ENCODE measurements at places on chromosomes 16 and 17. TPM values are rescaled to one million over a fixed set of nuclear protein-coding genes. Genes with fewer than 3 reads are reported as not detected.
A peak's percentile ranks its signal among the peaks of the same experiment; 100 is the strongest.

DNA sequence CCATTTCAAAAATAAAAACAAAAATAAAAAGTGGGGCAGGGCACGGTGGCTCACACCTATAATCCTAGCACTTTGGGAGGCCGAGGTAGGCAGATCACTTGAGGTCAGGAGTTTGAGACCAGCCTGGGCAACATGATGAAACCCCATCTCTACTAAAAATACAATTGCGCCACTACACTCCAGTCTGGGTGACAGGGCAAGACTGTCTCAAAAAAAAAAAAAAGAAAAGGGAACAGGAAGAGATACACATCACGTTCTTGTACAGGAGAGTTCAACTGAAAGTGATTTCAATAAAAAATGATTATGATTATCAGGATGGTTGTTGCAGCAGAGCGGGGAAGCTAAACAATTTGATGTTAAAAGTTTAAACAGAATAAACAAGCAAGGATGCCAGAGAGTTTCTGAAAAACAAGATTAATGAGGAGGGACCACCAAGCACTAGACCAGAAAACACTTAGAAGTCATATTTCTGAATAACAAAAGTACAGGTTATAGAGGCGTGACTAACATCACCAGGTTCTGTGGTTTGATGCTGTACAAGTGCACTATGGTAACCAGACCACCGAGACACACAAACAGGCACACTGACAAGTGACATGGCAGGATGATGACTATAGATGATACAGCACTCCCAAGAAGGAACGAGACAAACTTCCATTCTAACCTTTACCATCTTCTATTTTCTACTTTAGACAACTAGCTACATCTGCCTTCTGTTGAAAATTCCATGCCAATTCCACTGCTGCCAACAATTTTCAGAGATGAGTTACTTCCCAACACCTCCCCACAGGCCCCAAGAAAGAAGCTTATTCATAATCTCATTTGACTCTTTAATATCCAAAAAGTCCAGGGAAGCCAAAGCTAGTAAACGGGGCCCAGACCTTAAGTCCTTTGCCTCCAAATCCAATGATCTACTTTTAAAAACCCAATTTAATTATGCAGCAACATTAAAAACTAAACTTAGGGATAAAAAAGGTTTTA is 11.8 kb downstream of the DNAJA2 start:
- H3K4me1 ChIP-seq: peaks cover 17% of the 10 kb centered on the region
- peak overlapping the region; percentile 24 for H3K4me3 ChIP-seq
- no peaks in the 10 kb centered on the region for H3K27me3 ChIP-seq
- H3K27ac ChIP-seq: peak overlapping the region; percentile 52

DNA sequence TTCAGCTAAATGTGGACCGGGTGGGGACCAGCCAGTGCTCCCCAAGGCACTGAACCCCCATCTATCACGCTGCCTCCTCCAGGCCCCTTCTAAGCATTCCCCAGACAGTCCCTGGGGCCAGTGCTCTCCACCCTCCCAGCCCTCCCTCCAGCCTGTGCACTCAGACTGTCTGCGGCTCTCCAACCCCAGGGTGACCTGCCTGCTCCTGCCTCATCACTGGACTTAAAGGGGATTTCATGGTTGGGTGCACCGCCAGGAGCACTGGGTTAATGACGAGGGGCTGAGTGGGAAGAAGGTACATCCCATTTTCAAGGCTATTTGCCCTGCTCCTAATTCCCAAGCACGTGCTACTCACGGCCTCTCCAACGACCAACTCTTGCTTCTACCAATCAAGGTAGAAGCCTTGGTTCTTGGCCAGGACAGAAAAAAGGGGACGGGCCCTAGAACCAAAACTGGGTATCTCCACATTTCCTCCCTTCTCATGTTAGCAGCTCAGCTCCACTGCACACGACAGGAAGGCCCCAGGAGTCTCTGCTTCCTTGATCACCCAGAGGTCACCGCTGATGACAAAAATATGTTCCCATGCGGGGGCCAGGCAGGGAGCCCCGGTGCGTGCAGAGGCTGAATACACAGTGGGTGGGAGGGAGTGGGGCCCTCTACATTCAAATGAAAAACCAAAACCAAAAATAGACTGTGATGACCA is 3.5 kb upstream of the ABR start:
- H3K27ac ChIP-seq: no peak overlapping the region
- no peaks in the 10 kb centered on the region for H3K36me3 ChIP-seq
- peaks cover 17% of the 10 kb centered on the region for H3K27me3 ChIP-seq
- no peak for DNase-seq
- H3K4me3 ChIP-seq: no peak overlapping the region

SPEM1 gene
- total RNA-seq: not detected

DNA sequence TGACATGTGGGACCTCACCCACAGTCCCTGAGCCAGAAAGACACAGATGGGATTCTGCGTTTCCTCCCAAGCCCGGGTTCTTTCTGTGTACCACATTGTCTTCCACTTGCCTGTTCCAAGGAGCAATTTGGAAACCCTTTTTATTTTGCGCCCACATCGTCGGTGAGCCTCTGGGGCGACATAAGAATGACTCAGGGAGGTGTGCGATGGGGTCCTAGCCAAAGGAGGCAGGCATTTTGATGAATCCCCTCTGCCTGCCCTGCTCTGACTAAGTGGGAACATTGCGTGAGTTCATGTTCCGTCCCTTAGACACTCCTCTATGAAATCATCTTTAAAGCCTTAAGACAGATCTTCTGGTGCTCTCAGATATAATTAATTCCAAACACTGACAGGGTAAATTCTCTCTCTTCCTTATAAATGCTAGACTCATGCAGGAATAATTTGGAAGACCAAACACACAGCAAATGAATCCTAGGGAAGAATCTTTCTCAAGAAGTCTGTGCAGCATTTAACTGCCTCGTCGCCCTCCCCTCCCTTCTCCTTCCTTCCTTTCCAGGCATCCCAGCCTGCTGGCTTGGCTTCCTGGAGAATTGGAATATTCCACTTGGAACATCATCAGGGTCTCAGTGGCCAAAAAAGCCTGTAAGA is 52.7 kb upstream of the FOXF1 start:
- no peak for DNase-seq
- no peak overlapping the region for H3K27ac ChIP-seq
- H3K27me3 ChIP-seq: peaks cover 8% of the 10 kb centered on the region
- H3K4me3 ChIP-seq: no peak overlapping the region

DNA sequence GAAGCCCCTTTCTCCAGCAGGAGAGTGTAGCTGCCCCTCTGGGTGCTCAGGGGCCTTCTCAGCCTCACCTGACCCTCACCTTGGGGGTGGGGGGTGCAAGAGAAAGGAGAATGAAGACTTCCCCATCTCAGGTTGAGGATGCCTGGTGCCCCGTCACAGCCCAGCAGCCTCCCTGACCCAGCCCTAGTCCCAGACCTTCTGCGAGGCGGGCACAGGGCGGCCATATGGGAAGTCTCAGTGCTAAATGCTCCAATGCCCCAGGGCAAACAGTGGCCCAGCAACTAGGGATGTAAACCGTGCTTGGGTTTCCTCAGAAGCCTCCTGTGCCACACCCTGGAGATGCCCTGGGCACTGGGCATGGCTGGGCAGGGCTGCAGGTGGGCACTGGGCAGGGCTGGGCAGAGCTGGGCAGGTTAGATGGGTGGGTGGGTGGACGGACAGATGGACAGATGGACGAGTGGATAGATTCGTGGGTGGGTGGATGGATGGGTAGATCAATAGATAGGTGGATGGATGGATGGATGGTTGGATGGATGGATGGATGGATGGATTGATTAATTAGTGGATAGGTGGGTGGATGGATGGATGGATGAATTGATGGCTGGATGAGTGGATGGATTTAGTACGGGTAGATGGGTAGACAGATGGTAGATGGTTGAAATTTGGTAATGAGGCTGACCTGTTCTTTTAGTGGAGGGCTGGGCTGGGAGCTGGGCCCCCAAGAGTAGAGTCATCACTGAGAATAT is 16.8 kb downstream of the TPSD1 start:
- DNase-seq: no peak
- H3K36me3 ChIP-seq: no peaks in the 10 kb centered on the region
- no peak overlapping the region for H3K27ac ChIP-seq
- H3K4me1 ChIP-seq: no peaks in the 10 kb centered on the region
- peaks cover 3% of the 10 kb centered on the region for H3K27me3 ChIP-seq

DNA sequence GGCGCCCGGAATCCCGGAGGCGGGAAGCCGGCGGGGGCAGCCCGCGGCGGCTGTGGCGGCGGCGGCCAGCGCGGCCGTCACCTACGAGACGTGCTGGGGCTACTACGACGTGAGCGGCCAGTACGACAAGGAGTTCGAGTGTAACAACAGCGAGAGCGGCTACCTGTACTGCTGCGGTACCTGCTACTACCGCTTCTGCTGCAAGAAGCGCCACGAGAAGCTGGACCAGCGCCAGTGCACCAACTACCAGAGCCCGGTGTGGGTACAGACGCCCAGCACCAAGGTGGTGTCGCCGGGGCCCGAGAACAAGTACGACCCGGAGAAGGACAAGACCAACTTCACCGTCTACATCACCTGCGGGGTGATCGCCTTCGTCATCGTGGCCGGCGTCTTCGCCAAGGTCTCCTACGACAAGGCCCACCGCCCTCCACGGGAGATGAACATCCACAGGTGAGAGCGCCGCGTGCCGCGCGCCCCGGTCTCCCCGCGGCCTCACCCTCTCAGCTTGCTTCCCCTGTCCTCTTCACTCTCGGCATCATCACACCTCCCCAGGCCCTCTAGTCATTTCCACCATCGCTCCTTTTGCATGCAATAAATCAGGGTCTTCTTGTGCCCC is 706 bp downstream of the SHISA6 start:
- peaks cover 3% of the 10 kb centered on the region for H3K4me1 ChIP-seq
- no peak overlapping the region for H3K4me3 ChIP-seq
- H3K36me3 ChIP-seq: no peaks in the 10 kb centered on the region
- H3K27me3 ChIP-seq: peaks cover 32% of the 10 kb centered on the region

DNA sequence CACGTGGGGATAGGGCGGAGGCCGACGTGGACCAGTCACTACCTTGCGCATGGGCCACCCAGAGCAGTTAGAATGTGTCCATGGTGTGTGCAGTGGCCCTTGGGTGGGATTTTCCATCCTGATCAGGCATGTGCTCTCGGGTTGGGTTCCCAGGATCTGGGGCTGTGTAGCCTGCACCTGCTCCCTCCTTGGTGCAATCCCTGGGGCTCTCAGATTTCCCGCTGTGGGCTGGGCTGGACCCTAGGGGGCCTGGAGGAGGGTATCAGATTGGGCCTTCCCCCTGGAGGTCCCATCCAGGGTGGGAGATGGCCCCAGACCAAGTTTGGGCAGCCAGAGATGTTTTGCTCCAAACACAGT is 1.3 kb downstream of the SMTNL2 start:
- peaks cover 51% of the 10 kb centered on the region for H3K27me3 ChIP-seq
- DNase-seq: no peak
- peaks cover 1% of the 10 kb centered on the region for H3K4me1 ChIP-seq
- H3K4me3 ChIP-seq: no peak overlapping the region
- no peaks in the 10 kb centered on the region for H3K36me3 ChIP-seq

PRAC1 gene
- total RNA-seq: not detected

DNA sequence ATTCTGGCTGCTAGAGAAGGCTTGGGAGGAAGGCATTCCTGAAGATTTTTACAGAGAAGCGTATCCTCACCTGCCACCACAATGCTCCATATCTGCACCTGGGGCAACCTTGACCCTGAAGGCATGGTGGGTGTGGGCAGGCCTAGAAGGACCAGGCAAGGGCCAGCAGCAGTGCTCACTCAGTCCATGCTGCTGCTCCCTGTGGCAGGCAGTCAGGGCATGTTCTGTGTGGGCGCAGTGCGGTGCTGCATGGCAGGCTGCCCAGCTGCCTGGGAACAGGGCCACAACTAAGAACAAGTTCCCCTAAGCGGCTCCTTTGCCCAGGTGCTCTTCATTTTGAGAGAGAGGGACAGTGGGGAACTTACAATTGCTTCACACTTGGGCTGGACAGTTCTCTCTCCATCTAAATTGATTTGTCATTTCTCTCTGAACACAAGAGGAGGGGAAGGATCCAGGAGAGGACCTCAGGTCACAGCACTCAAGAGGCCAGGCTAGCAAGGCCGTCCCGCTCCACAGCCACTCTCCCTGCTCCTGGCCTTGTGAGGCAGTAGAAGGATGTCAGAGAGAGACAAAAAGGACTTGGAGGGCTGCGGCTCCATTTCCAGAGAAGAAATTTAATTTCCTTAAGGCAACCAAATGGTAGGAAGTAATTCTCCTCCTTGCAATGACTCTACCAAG is 158.8 kb downstream of the AATF start:
- no peaks in the 10 kb centered on the region for H3K27me3 ChIP-seq
- H3K36me3 ChIP-seq: peaks cover 8% of the 10 kb centered on the region
- no peak for DNase-seq
- no peak overlapping the region for H3K27ac ChIP-seq

GRCh38 chr16:70664325-70665112 is 18.2 kb downstream of the IL34 start:
- DNase-seq: no peak
- H3K4me1 ChIP-seq: peaks cover 4% of the 10 kb centered on the region
- no peaks in the 10 kb centered on the region for H3K27me3 ChIP-seq
- H3K36me3 ChIP-seq: peaks cover 4% of the 10 kb centered on the region

DNA sequence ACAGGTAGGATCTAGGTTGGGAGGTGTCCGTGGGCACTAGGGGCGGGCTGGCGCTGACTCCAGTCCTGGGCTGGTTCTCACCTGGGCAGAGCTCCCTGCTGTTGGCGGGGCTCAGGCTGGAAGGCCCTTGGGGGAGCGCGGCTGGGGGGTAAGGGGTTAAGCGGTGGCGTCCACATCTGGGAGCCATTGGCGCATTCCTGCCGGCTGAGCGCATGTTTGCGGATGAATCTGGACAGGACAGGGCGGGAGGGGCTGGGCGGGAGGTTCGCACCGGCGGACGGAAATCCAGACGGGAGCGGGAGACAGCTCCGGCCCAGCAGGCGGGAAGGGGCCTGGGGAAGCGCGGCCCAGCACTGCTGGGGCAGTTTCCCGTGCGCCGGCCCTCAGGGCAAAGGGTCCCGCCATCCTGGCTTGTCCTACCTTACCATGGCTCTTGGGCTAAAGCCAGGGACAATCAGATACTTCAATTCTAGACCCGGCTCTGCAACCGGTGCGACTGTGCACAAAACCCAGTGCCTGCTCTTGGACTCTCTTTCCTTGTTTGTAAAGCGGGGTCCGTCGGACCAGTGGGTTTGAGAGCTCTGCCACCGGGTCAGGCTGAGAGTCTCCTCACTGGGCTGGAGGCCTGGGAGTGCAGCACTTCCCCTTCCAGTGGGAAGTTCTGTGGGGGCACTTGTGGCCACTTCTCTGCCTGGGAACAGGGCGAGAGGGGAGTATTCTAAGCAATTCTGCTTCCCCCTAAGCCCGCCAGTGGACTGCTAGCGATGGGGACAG is 7.8 kb downstream of the RARA start:
- no peaks in the 10 kb centered on the region for H3K27me3 ChIP-seq
- H3K27ac ChIP-seq: no peak overlapping the region
- peaks cover 12% of the 10 kb centered on the region for H3K36me3 ChIP-seq
- DNase-seq: no peak
- peaks cover 67% of the 10 kb centered on the region for H3K4me1 ChIP-seq

- no peaks in the 10 kb centered on the region for H3K4me1 ChIP-seq
- no peak overlapping the region for H3K27ac ChIP-seq
- peak; percentile 54 for DNase-seq
- H3K4me3 ChIP-seq: no peak overlapping the region
- H3K27me3 ChIP-seq: peaks cover 4% of the 10 kb centered on the region
- H3K36me3 ChIP-seq: no peaks in the 10 kb centered on the region
These were observed 146.6 kb downstream of the USP22 start for GRCh38 chr17:20896153-20896649.

Measured in activated naive CD8-positive, alpha-beta T cell treated with anti-CD3 and anti-CD28 coated beads, Interleukin-2, amount 10 ng/mL, durations not matched to agents 7 days and 5 days (primary cell).